ENCODE measurements at places on chromosomes 12 and 14.
A peak's percentile ranks its signal among the peaks of the same experiment; 100 is the strongest.

DNA sequence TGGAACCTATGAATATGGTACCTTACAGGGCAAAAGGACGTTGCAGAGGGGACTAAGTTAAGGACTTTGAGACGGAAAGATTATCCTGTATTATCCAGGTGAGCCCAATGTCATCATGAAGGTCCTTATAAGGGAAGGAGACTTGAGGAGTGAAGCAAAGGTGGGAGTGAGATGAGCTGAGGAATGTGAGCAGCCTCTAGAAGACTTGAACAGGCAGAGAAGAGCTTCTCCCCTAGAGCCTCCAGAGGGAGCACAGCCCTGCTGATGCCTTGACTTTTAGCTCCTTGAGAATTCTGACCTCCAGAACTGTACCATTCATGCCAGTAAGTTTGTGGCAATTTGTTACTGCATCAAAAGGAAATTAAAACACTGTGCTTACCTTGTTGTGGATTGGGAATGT, 41.8 kb upstream of the DCD start:
- DNase-seq = no peak

GRCh38 chr12:2639020-2639298, 155.8 kb upstream of the FKBP4 start:
- DNase-seq = no peak

GRCh38 chr14:102246071-102246470, 58.9 kb downstream of the MOK start:
- no peak for DNase-seq

DNA sequence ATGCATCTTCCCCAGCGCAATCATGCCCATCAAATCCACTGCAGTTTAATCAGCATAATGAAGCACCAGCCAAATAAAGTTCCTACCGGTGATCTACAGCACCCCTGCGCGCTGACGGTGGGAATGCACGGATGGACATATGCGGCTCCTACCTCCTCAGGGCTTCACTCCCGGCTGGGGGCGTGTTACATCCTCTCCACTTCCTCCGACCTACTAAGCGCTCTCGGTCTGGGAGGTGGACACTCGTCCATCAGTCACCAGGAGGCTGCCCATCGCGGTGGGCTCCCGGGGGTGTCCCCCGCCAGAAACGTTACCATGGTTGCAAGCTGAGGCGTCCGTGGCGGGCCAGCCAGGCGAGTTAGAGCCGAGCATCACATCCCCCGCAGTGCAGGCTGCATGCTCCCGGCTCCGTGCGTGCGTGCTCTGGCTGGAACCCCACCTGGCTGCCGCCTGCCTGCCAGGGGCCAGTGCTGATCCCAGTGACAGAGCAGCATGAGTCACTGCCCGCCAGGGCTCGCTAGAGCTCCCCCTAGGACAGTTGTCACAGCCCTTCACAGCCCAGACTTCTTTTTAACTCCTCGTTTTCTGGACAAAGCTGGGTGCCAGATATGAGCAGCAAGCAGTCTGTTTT, 73.0 kb downstream of the CIT start:
- DNase-seq = no peak

DNA sequence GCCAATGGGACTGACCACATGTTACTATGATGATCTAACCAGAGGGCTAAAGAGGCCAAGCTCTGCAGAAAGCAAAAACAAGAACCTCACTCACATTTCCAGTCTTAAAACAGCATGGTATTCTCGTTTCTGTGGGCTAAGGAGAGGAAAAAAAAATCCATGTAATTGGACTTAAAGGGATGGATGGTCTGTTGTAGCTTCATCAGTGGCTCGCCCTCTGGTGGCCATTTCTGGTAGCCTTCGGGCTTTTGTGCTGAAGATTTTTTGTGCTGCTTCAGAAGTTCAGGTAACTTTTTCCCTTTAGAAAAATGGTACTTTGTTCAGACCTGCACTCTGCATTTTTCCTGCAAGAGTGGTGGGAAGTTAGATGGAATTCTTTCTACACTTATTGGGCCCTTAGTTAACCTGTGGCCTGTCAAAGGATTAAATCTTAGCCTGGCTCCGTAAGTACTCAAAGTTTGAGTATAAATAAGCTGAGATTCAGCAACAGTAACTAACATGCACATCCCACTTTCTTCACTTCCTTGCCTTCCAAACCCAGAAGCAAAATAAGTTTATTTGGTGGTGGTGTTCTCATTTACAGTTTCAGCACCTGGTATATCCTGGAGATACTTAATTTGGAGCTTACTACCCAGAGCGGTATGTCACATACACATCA, 22.3 kb downstream of the DCAF4 start:
- DNase-seq = peak; percentile 68

GRCh38 chr12:52433501-52434080, 580 bp downstream of the KRT75 start:
- no peak for DNase-seq

DNA sequence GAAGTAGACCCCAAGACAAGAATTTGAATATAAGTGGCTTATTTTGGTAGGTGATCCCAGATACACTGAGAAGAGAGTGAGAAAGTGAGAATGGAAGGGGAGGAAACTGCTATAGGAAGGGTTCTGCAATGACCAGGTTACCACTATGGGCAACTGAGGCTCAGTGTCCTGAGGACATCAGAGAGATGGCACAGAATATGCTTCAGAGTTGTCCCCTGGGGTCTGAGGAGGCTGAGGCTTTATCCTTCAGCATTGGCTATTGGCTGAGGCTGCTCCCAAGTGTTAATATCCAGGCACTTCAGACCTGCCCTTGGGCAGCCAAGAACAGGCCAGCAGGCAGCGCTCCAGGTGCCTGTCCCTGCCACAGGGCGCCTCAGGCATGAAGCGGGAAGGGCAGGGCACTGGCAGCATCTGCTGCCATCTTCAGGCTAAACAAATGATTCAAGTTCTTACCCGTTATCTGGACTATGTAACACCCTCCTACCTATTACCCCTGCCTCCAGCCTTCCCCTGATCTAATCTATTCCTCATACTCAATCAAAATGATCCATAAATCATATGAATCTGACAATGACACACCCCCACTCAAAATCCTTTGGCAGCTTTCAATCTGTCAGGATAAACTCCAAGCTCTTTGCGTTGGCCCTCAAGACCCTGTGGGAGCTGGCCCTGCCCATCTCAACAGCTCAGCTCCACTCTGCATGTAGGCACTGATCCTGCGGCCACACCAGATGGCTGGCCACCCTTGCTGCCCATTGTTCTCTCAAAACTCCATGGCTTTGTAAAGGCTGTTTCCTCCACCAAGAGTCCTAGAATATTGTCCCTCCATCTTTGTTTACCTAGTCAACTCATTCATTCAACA, 42.4 kb downstream of the CKAP4 start:
- DNase-seq = no peak

DNA sequence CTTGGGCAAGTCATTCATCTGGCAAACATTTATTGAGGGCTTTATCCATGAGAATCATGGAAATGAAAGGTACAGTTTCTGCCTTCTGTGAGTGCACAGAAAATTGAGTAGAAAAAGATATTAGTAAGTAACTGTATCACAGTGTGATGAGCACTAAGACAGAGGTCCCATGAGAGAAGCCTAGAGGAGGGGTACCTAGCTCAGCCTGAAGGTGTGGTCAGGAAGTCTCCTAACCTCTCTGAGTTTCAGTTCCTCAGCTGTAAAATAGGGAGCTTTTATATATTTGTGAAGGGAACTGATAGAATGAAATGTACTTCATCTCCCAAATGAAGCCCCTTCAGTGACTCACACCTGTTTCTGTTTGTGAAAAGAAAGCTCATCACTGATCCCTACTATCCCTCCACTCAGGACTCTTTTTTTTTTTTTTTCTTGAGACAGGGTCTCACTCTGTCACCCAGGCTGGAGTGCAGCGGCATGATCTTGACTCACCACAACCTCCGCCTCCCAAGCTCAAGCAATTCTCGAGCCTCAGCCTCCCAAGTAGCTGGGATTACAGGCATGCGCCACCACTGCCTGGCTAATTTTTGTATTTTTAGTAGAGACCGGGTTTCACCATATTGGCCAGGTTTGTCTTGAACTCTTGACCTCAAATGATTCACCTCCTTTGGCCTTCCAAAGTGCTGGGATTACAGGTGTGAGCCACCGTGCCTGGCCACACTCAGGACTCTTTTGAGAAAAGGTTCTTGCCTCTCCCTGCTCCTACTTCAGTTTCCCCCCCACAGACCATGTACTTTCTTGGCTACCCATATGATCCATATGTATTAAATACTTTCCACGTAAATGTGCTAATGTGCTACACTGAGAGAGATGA, 93.7 kb upstream of the FUT8 start:
- DNase-seq = no peak

DNA sequence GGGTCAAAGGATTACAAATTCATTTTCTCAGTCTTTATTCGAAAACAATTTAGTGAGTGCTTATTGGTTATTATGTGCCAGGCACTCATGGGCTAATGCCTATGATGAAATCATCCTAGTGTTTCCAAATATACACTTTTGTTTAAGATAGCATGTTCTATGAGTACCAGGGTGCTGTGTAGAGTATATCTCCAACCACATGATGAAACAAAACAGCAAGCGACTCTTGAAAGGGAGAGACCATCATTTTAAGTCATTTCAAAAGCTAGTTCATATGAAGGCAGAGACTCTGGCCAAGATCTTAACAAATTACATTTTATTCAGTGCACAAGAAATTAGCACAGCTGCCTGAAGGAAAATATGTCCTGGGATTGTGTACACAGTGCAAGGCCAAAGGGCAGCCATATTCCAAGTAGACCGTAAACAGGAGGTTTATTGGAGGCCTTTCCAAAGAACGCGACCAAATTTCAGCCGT, 204.2 kb downstream of the EFCAB11 start:
- DNase-seq = no peak

DNA sequence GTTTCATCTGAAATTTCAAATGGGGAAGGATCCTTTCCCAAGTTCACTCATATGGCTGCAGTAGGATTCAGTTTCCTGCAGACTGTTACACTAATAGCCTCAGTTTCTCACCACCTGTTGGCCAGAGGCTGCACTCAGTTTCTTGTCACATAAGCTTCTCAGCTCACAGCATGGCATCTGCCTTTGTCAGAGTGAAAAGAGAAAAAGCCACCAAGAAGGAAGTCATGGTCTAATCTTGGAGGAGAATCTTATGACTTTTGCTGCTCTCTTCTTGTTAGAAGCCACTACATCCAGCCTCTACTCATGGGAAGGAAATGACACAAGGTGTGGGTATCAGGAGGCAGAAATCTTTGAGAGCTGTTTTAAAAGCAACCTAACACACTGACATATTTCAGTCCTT, 39.4 kb upstream of the BTG1 start:
- DNase-seq = no peak

GRCh38 chr12:108757856-108758255, 26.5 kb upstream of the CORO1C start:
- no peak for DNase-seq

DNA sequence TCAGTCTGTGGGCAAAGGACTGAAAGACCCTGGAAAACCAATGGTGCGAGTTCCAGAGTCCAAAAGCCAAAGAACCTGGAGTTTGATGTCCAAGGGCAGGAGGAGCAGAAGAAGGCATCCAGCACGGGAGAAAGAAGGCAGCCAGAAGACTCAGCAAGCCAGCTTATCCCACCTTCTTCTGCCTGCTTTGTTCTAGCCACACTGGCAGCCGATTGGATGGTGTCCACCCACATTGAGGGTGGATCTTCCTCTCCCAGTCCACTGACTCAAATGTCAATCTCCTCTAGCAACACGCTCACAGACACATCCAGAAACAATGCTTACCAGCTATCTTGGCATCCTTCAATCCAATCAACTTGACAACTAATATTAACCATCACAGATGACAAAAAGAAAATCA, 57.2 kb upstream of the CAPRIN2 start:
- no peak for DNase-seq

- no peak for DNase-seq
Observed at GRCh38 chr12:69331519-69331908, 16.7 kb upstream of the LYZ start.

GRCh38 chr12:39835517-39836489, 216.2 kb upstream of the ABCD2 start:
- no peak for DNase-seq

- no peak for DNase-seq
Observed at GRCh38 chr14:103231376-103232019, 102.5 kb upstream of the EIF5 start.

DNA sequence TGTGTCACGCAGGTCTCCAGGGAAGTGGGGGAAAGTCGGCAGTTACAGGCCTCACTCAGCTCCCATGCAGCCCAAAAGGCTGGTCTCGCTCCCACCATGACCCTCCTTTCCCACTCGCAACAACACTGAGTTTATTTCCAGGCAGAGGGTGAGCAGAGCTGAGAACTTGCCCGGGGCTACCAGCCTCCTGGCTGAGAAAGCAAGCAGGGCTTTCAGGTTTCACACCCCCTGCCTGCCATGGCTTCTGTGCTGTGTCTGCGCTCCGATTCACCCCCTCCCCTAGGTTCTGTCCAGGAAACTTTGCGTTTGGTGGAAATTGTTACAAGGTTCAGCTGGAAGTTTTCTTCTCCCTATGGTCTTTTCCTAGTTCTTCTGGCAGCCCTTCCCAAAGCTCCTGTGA, 17.1 kb downstream of the OR10G2 start:
- no peak for DNase-seq

DNA sequence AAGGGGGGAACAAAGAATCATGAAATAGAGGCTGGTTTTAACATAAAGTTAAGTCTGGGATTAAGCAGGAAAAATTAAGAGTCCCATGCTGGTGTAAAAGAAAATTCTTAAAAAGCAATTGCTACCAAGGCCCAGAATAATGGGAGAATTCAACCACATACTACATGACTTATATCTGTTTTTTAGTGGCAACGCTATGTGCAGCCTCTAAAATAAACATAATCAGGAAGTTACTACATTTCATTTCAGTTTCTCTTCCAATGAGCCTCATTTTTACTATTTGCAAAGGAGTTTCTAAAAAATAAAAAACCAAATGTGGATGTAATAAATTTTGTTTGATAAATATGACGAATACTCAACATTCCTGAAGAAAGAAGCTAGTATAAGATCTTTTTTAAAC, 58.1 kb downstream of the CPNE8 start:
- no peak for DNase-seq

GRCh38 chr14:79786522-79786921, 424.8 kb downstream of the DIO2 start:
- DNase-seq = no peak

- no peak for DNase-seq
Observed at GRCh38 chr14:94139421-94139820, 10.0 kb upstream of the IFI27L2 start.

DNA sequence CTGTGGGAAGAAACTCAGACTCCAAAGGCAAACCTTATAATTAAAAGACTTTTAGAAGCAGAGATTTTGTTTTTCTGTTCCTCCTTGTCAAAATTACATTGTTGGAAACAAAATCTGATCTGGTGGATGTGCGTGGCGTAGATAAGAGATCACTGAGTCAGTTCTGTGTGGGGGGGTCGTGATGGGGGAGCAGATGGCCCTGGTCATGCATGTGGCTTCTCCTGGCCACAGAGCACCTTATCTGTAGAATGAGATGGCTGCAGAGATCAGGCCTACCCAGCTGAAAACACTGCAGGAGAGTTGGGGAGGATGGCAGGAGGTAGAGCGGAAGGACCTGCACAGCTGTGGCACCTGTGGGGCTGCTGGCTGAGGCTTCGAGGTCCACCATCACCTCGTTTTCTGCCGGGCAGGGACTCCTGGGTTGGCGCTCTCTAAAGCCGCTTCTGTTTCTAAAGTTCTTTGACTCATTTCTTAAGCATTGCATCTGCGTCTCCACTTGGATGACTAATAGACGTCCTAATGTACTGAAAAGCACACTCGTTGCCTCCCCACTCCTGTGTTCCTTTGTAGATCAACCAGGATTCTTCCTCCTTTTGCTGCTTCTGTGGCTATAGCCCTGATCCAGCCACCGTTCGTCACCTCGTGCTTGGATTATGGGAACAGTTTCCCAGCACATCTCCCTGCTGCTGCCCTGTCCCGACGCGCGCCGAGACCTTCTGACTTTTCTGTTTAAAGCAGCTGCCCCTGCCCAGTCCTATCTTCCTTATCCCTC, 93.4 kb downstream of the TSPAN9 start:
- no peak for DNase-seq
